NCI-H1436 (cell line): ENCODE measurements at places on chromosomes 5 and 9.

- DNase-seq, result no peak
Observed at GRCh38 chr9:22976454-22976853, 529.8 kb downstream of the DMRTA1 start.

DNA sequence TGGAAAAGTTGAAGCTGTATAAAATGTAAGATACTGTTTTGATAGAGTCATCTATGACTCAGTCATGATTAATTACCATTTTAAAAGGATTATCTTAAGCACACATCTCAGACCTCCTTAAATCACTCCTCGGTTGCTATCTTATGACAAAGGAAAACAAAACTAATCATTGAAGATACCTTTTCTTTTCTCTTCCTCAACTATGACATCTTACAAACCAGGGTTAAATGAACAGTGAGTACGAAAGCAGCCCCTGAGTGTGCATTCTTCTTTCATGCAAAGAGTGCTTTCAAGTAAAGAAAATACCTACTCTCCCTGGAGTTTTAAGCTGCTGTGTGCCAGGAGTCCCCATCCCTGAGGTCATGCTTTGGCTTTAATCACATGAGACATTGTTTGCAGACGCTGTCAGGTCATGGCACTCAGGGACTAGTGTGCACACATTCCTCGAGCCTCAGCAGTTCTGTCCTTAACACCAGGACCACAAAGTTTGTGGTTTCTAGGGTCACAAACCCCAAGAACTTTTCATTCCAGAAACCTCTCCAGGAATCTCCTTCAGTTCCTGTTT lies 86.7 kb upstream of the ICE1 start:
- DNase-seq, result no peak

- DNase-seq, result no peak
Observed at GRCh38 chr9:135550344-135550918, 4.5 kb downstream of the OBP2A start.

DNA sequence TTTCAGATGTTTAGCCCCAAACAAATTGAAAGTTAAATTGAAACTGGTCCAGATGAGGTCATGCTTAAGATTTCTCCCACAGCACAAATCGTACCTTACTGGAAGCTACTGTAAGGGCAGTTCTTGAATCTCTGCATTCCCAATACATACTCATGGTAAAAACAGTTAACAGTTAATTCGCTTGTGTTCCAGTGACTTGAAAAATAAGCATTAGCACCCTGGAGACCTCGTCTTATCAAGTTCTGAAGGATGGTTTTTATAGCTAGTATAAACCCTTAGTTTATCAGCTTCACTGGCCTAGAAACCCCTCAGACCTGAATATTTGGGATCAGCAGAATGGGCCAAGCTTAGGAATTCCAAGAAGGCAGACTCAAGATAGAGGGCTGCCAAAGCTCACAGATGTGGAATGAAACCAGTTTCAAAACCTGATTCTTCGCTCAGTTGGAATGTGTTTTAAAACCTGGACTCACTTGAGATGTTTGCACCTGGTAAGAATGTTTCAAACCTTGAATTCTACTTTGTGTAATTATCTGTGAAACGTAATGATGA lies 103.6 kb downstream of the C9orf152 start:
- DNase-seq, result no peak

- DNase-seq, result no peak
Observed at GRCh38 chr5:68441309-68442073, 225.9 kb downstream of the PIK3R1 start.

DNA sequence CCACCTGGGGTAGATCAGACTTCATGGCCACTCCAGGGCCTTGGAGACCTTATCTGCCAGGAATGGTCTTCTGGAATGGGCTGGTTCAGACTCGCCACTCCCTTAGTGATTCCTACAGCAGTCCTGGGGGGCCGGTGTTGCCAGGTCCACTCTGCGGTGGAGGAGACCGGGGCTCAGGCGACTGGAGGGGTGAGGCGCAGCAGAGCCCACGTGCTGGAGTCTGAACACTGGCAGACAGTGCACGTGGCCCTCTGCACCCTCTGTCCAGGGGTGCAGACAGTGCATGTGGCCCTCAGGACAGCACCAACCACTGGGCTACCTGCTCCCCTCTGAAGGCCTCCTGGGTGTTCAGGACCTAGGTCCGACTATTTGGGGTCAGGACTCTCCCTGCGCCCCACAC lies 94.8 kb upstream of the PHYKPL start:
- no peak for DNase-seq

- DNase-seq, result no peak
Observed at GRCh38 chr5:124341066-124341858, 405.2 kb downstream of the ZNF608 start.

DNA sequence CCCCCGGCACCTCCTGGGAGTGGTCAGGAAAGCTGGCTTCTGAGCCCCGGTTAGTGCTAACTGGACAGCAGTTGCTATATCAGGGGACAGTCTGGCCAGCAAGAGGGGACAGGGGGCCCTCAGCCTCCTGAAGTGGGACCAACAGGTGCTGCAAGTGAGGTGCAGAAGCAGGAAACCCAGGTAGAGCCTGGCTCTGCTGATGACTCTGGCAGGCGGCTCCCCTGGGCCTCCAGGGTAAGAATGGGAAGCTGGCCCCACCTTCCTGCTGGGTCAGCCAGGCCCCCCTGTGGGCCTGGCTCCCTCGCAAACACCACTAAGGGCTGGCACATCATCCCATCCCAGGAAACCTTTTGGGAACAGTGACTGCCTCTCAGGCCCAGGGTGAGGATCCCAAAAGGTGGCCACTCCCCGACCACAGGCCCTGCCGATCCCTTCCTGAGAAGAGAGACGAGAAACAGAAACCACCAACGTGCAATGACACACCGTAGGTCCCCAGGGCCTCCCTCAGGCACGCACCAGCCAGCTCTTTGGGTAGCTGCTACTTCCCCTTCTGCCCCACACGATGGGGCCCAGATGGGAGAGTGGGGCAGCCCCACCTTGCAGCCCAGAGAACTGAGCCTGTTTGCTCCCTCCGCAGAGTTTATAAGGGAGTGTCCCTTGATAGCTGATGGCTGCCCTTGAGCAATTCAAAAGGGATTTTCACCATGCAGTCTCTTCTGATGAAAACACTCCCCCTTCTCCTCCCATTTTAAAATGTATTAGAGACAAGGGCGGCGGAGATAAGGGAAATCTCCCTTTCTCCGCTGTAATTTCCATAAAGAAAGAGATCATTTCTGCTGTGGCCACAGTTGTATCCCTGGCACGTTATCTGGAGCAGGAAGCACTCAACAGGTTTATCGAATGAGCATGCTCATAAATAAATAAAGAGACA lies 76.8 kb downstream of the STK10 start:
- DNase-seq, result peak; percentile 8

- DNase-seq, result no peak
Observed at GRCh38 chr5:85453026-85453349, 1068.3 kb upstream of the EDIL3 start.

DNA sequence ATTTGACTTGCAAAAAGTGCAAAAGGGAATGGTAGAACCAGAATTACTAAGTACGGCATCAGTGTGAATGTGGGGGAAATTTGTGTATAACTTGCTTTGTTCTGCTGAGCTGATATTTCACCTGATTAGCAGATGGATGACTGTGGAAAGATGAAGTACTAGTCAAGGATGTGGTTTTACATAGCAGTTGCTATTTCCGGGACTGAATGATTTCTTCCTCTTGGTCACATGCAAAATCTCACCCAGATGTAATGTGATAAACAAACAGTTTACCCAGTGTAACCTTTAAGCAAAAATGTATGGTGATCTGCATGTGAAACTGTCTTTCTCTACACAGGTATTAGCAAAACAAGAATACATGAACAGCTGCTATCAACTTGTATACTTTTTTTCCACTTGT lies 46.1 kb downstream of the DCP2 start:
- DNase-seq, result no peak

DNA sequence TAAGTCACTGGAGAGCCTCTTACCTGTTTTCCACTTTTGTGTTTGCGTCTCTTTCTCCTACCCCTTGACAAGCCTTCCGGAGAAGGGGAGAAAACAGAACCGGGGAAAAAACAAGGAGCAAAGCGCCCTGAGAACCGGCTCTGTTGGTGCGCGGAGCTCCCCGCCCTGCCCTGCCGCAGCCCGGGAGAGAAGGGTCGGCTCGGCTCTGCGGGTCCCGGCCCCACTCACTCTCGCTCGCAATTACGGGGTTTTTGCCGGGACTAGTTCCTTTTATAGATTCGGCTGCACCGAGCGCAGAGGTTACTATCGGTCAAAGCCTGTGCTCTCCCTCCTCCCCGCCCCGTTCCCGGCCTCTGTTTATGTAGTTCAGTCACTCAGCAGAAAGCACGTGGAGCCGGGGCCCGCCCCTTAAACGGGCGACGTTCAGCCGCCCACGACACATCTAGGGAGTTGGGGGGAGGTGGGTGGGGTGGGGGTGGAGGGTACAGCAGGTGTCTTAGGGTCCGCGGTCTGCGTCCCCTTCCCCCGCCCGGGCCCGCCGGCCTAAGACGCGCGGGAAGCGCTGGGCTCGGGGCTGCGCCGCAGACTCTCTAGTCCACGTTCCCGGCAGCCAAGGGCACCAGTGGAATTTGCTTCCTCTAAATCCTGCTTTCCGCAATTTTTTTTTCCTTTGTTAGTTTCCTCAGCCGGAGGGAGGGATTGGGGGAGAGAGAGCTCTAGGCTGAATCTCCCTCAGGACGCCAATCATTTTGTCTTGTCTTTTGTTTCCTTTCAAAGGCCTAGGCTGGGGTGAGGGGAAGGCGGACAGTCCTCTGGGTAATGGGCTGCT lies at the start of gene ABCA1:
ABCA1 (minus strand) TSS at position 244 of the 829 bp plus-strand sequence. CDS start 24,476 bp downstream, outside the sequence.
- no peak for DNase-seq

DNA sequence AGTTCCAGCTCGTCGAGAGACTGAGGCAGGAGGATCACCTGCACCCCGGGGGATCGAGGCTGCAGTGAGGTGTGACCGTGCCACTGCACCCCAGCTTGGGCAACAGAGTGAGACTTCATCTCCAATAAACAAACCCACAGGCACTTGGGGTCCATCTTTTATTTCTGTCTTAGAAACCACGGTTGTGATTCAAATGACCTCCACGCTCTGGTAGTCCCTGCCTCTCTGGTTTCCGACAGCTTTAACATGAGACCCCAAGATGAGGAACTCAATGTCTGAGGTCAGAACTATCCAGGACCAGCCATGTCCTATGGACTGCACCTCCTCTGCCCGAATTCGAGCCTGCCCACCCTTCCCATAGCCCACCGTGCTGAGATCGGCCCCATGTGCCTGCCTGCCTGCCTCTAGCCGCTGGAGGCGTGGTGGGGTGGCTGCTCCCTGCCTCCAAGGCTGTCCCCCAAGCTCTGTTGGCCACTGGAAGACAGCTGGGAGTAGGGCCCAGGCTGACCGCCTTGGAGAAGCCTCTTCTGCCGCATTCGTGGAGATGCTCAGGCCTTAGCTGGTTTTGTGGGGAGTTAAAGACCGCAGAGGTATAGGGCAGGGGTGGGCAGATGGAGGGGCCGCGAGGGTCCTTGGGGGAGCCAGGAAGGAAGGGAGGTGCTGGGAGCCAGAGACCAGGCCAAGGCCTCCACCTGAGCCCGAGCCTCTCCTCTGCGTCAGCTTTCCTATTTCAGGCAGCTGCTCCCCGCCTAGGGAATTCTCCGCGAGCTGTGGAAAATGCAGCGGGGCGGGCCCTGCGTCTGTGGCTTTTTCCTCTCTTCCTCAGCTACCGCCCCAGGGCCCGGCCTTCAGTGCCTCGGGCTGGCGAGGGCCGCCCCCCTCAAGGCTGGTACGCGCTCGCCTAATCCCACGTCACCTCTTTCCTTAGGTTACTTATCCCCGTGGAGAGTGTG lies 6.9 kb upstream of the WDR5 start:
- no peak for DNase-seq

- DNase-seq, result no peak
Observed at GRCh38 chr9:82191082-82191770, 202.7 kb downstream of the SPATA31D1 start.

DNA sequence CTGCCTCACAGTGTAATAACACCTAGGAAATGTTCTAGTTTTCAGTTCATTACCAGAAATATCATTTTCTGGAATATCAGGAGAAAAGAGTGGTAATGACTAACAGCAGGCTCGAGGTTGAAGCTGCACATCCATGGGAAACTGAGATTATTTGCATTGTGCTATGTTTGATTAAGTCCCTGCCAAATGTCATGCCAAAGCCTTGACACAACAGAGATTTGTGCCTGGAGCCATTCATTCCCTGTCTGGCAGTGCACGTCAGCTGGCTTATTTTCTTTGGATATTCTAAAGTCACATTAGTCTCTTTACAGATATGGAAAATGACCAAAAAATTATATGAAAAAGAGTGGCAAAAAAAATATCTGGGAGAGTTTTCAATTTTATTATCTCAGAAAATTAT lies 848.0 kb downstream of the PTPRD start:
- no peak for DNase-seq

DNA sequence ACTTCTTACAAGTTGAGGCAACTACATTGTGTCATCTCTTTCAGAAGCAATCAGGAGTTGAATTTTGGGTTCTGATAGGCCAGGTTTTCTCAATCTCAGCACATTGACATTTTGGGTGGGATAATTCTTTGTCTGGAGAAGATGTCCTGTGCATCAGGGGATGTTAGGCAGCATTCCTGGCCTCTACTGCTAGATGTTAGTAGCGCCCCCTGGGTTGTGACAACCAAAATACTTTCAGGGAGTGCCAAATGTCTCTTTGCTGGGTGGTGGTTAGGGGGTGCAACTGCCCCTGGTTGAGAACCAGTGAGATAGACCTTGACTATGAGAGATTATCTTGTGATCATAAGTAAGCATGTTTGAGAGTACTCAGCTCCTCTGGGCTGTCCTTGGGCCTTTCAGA lies 164.3 kb upstream of the KLF9 start:
- no peak for DNase-seq

- DNase-seq, result no peak
Observed at GRCh38 chr5:80632700-80633099, 21.8 kb upstream of the MSH3 start.

GRCh38 chr9:84139296-84140070 lies 158.9 kb downstream of the RMI1 start:
- DNase-seq, result peak; percentile 58

DNA sequence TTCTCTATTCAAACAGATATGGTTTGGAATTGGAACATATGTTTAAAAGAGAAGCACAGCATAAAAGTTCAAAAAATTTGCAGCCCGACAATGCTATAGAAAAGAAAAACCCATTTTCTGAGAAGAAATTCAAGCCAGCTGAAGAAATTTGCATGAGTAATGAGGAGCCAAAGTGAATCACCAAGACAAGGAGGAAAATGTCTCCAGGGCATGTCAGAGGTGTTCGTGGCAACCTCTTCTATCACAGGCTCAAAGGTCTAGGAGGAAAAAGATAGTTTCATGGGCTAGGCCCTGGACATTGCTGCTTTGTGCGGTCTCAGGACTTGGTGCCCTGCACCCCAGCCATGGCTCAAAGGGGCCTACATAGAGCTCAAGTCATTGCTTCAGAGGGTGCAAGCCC lies 134.8 kb upstream of the ADAMTS16 start:
- no peak for DNase-seq
